Stimulated activated CD8-positive, alpha-beta memory T cell treated with anti-CD3 and anti-CD28 coated beads, Interleukin-15, amount 100 ng/mL, for 24 hours (primary cell): ENCODE measurements at places on chromosomes 3 and 15.

GRCh38 chr3:159789742-159790635 is 198.6 kb upstream of the IL12A start:
- DNase-seq = no peak

DNA sequence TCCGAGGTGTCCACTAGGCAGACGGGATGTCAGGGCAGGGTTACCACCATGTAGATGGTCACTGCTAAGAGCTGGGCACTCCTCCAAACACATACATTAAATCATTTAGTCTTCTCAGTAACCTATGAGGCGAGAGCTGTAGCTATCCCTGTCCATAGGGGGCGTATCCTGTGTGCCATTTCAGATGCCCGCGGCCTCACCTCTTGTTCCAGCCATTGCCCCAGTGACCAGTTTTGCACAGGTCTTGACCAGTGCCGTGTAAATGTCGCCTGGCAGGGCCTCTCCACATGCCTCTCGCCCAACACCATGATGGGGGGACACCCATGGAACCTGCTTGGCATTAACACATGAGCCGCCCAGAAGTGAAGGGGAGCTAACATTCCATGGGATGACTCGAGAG is 20.8 kb upstream of the SRP14 start:
- no peak for DNase-seq

DNA sequence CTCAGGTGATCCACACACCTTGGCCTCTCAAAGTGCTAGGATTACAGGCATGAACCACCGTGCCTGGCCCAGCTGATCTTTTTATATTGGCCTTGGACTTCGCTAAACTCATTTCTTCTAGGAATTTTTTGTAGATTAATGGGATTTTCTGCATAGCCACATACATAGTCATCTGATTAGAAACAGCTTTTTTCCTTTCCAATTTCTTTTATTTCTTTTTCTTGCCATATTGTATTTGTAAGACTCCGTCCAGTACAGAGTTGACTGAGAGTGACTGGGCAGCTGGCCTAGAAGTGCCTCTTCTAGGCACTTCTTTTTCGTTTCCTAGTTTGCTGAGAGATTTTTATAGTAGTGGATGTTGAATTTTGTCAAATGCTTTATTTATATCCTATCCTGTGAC is 37.4 kb downstream of the ARIH1 start:
- DNase-seq = no peak

- DNase-seq = no peak
These were observed 40.8 kb downstream of the CSNK1G1 start for GRCh38 chr15:64315216-64315615.

DNA sequence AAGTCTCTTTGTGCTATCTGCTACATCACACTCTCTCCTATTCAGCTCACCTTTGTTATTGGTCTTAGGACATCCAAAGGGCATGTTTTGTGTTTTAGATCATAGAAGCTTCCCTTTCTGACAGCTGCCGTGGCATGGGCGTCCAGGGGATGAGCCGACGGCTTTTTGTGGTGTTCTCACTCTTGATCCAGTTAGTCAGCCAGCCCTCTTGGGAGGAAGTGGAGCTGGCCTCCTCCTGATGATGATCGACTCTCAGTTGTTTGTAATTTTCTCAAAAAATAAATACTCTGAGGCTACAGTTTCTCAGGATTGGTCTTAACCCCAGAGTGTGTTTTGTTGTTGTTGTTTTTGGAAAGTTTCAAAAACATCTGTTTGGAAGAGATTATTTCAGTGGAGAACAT is 34.4 kb downstream of the BOC start:
- no peak for DNase-seq

GRCh38 chr15:47744973-47745372 is 27.7 kb downstream of the SEMA6D start:
- no peak for DNase-seq

- no peak for DNase-seq
These were observed 49.0 kb upstream of the FURIN start for GRCh38 chr15:90819390-90819789.
